ENCODE measurements at places on chromosomes 1 and 21.

GRCh38 chr1:19164274-19165015 lies 45.6 kb downstream of the UBR4 start:
- no peak for DNase-seq

DNA sequence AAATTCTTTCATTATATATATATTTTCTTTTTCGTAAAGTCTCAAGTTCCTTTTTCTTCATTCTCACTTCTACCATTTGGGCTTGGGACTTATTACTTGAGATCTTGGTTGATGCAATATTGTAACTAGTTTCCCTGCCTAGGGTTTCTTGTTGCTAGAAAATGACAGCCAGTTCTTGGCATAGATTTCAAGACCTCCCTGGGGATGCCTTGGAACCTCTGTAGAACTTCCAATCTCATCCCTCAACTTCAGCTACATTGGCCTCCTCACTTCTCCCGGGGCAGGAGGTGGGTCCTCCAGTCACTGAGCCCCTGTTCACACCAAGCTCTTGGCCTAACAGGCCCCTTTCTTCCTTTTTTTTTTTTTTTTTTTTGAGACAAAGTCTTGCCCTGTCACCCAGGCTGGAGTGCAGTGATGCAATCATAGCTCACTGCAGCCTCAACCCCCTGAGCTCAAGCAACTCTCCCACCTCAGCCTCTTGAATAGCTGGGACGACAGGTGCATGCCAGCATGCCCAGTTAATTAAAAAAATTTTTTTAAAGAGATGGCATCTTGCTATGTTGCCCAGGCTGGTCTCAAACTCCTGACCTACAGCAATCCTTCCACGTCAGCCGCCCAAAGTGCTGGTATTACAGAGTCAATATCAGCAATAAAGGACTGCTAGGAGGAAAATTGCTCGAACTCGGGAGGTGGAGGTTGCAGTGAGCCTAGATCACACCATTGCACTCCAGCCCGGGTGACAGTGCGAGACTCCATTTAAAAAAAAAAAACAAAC lies 33.1 kb downstream of the MAP3K7CL start:
- no peak for DNase-seq

DNA sequence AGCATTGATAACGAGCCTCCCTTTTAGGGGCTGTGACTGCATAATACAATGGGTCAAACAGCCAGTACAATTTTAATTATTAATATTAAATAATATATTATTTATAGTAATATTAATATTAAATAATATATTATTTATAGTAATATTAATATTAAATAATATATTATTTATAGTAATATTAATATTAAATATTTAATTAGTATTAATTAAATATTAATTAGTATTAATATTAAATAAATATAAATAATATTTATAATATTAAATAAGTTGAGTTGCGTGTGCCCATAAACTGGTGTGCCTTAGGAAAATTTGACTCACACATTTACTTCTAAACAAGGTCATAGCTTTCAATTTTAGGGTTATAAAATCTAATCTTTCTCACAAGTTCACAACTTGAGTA lies 509.3 kb upstream of the RGS18 start:
- DNase-seq, result no peak

DNA sequence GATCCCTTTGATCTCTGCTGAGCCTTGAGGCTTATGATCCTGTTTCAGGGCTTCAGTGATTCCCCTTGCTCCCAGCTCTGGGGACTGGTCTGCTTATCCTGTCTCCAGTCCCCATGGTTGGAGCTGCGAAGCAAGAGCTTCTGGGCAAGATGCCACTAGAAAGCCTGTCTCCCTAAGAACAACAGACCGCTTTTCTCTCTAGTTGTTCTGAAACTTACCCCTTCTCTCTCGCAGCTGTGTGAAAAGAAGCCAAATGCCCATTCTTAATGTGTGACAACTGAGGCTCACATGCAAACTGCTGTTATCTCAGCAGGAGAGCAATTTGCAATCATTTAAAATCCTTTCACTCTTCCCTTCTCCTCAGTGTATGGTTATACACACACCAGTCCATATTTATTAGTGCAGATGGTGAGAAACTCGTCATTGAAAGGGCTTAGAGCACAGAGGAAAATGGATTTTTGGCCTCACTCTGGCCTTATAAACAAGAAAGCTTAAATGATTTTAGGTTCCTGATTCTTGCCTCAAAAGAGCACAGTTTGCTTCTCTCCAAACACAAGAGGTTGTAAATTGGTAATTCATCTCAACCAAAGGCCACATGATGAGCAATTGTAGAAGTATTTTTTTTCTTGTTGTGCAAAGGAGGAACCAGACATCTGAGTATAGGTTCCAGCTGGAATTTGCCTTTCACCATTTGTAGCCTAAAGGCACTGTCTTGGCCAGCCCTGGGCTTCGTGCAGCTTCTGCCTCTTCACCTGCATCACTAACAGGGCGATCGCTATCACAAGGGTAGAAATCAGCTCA lies 179.2 kb upstream of the LMO4 start:
- no peak for DNase-seq

DNA sequence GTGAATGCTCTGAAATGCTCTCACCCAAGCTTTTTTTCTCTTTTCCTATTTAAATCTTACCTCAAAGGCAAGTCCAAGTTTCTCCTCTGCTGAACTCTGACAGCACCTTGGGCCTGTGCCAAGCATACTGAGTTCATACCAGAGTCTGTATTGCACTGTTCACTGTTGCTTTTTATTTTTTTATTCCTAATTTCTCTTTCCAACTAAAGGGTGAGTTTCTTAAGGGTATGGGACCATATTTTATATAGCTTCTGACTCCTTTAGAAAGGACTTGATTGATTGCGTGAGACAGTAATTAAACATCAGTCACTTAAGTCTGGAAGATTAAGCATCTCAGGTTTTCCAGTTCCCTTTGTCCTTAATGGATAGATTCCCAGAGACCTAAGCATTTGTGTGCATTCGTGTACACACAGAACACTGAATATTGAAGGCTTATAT lies 69.9 kb downstream of the CACHD1 start:
- DNase-seq, result no peak

GRCh38 chr1:108817016-108817415 lies 39.9 kb downstream of the AKNAD1 start:
- DNase-seq, result no peak

DNA sequence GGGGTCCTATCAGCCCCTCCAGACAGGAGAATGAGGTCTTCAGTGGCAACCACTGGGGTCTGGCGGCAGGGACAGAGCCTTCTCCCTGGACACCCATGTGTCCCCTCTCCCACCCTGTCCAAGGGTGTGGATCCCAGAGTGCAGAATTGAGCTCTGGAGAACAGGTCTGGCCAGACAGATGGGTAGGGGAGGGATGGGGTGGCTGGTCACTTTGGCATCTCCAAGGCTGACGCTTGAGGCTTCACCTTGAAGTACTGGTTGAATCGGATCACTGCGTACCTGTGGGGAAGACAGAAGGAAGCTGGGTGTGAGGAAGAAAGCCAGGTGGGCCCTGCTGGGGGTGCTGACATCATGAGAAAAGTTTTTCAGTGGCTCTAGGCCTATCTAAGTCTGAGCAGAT lies 19.9 kb downstream of the ETNK2 start:
- DNase-seq, result no peak

DNA sequence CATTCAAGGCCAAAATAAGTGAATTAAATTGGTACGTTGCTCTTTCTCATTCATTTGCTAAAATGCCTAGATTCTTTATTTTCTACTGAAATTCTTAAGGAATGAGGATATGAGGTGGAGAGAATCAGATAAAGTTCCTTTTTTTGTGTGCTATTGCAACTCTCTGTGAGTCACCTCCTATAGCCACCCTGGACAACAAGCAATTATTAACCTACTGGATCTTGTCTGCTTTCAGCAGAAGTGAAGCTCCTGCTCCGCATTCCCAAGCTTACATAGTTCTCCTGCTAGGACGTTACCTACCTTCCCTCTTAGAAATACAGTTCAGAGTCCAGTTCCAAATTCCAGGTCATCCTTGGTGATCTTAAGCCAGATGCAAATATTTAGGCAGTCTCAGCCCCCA lies 4.8 kb upstream of the KCNJ6 start:
- DNase-seq, result no peak

DNA sequence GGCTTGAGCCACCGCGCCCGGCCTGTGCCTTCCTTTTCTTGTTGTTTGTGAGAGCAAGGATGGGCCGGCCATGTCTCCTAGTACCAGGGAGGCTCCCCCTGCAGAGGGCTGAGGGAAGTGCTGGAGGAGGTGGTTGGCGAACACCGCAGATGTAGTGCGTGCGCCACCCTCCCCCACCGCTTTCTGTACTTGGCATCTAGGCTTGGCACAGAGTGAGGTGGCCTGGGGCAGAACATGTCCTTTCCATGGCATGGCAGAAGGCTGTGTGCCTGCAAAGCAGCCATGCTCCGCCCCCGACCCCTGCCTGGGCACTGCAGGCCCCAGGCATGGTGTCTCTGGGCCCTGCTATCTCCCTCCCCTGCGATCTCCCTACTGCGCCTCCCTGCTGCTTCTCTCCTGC lies 30.7 kb downstream of the ALPL start:
- no peak for DNase-seq

GRCh38 chr1:209747580-209748262 lies 8.1 kb upstream of the TRAF3IP3 start:
- DNase-seq, result peak; percentile 74

- DNase-seq, result no peak
Observed at GRCh38 chr1:151944857-151945575, 35.7 kb upstream of the THEM4 start.

DNA sequence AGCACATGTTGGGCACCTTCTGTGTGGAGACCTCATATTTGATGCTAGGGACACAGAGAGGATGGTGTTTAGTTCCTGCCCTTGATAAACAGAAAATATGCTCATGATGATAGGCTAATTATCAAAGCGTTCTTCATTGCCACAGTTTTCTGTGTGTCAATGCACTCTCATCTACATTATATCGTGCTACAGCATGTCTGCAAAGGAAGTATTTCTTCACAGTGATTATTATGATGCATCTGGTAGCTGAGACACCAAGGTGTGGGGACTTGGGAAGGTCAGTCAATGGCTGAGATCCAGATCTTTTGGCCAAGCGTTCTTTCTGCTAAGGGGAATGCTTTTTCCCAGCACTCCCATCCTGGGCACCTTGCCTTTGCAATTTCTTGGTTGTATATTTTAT lies 321.2 kb downstream of the PBX1 start:
- DNase-seq, result no peak

- no peak for DNase-seq
Observed at GRCh38 chr1:32345289-32345827, 9.3 kb upstream of the MARCKSL1 start.

DNA sequence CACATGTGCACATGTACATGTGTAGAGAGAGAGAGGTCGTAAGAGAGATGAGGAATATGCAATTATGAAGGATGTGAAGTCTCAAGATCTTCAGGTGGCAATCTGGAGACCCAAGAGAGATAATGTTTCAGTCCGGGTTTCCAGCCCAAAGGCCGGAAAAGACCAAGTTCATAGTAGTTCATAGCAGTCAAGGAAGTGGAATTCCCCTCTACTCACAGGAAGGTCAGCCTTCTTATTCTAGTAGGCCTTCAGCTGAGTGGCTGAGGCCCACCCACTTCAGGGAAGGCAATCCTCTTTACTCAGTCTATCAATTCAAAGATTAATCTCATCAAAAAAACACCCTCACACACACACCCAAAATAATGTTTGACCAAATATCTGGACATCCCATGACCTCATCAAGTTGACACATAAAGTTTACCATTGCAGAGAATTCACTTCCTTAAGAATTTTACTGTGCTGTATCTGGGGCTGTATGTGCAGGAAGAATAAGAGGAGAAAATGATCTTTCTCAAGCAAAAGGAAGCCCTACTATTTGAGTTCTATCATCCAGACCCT lies 114.6 kb downstream of the TNFSF18 start:
- DNase-seq, result no peak

DNA sequence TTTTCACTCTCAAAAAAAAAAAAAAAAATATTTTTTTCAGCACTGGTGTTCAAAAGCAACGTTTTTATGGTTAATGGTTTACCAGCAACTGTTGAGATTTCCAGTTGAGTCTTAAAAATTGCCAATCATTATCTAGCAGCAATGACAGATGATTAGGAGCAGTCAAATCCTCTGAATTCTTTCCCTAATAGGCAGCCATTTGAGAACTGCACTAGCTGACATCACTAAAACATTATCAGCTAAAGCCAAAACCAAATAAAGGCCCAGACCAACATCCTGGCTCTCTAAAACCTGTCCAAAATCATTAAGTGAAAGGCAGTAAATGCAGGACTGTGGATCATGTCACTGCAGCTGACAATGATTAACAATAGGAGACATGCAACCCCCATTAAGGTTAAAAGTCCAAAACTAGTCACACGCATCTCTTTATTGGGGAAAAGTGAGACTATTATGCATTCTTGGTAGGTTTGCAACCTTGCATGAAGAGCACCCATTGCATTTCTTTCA lies 14.0 kb downstream of the SFPQ start:
- DNase-seq, result no peak

DNA sequence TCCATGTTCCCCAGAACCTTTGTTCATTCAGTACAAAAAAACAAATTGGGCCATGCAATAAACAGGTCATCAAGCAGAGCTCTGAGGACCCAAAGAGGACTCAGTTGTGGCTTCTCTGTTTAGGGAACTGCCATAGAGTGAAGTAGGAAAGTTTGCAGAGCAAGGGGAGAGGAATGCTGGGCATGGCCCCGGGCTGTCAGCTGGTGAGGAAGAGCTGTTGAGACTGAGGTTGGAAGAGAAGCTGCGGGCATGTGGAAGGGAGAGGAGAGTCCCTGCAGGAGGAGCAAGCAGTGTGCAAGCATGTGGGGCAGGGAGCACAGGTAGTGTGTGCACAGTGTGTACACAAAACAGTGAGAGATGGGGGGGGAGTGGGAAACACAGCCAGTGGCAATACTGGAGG lies 71.8 kb downstream of the NTPCR start:
- DNase-seq, result no peak

DNA sequence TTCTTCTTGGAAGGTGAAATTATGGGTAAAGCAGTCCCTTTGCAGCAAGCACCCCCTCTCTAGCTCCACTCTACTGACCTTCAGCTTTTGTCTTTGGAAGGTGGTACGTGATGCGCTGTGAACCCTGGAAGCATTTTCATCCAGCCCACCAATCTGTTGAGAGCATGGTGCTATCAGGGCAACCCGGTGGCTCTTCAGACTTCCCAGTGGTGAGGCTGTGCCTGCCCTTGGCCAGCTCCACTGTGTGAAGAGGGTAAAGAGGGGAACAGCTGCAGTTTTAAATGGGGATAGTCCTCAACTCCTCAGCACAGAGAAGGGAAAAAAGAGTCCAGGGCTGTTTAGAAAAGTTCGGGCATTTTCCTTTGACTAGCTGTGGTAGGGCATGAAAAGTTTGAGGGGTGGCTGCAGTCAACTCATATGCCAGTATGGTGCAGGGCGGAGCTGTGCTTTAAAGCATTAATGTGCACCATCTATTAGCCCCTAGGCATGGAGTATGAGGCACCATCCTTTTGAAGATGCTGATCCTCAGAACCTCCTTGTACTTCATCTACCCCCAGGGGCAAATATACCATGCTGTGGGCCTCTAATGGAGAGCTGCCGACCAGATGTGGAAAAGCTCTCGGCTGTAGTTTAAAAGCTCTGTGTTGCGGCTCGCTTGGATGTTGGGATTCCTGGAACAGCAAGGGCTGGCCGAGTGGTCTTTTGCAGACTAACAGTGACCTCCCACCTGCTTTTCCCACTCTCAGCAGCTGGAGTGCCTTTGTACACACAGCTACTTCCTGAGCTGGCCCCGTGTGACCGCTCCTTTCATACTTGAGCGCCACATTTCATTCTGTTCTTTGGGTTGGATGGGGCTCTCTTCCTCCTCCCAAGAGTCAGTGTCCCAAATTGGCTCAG lies 123.0 kb downstream of the PEX14 start:
- DNase-seq, result no peak

GRCh38 chr21:38847556-38847955 lies 41.8 kb downstream of the ETS2 start:
- no peak for DNase-seq

GRCh38 chr1:76198452-76198851 lies 123.9 kb downstream of the ST6GALNAC3 start:
- DNase-seq, result no peak

All from stimulated activated CD8-positive, alpha-beta memory T cell treated with anti-CD3 and anti-CD28 coated beads, Interleukin-7, amount 100 ng/mL, for 1 hour (primary cell).